ENCODE measurements at places on chromosomes 5 and 9.

GRCh38 chr9:97243606-97244005, 63.9 kb upstream of the CCDC180 start:
- DNase-seq = no peak

GRCh38 chr9:69145144-69145715, 28.8 kb upstream of the TJP2 start:
- DNase-seq = no peak

- DNase-seq = no peak
Observed at GRCh38 chr9:2178034-2178734, 163.0 kb downstream of the SMARCA2 start.

DNA sequence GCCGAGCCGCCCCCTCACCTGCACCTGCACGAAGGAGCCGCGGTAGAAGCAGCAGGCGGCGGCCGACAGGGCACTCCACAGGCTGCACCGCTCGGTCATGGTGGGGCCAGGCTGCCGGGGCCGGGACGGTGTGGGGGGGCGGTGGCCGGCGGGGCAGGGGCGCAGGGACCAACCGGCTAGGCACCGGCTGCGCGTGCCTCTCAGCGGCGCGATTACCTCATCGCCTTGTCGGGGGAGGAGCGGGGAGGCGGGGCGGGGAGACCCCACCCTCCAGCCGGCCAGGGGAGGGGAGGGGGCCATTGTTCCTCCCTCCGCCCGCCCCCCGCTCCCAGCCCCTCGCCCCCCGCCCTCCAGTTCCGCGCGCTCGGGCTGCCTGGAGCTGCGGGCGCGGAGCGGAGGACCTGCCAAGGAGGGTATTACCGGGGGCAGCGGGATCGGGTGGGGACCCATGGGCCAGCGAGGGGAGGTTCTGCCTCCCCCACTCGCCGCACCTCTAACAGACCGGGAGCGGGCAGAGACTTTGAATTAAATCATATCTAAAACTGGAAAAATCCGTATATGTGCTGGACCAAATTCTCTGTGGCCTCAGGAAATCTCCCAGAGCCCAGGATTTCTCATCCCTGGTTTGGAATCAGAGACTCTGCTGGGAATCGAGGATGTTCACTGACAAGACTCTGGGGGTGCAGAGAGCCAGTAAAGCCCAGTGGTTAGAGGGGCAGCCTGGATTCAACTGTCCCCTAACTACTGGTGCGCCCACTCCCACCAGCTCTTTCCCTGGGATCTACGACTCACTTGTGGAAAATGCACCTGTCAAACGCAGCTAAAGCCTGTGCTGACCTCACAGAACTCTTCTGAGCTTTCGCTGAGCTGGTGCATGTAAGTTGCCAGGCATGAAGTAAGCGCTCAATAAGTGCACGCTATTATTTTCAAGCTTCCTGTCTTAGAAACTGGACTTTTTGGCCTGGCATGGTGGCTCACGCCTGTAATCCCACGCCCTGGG, 20.3 kb upstream of the TOR2A start:
- no peak for DNase-seq

GRCh38 chr5:133460172-133460758, 152.1 kb downstream of the FSTL4 start:
- no peak for DNase-seq

GRCh38 chr9:81193362-81194339, 495.7 kb downstream of the TLE1 start:
- DNase-seq = no peak

DNA sequence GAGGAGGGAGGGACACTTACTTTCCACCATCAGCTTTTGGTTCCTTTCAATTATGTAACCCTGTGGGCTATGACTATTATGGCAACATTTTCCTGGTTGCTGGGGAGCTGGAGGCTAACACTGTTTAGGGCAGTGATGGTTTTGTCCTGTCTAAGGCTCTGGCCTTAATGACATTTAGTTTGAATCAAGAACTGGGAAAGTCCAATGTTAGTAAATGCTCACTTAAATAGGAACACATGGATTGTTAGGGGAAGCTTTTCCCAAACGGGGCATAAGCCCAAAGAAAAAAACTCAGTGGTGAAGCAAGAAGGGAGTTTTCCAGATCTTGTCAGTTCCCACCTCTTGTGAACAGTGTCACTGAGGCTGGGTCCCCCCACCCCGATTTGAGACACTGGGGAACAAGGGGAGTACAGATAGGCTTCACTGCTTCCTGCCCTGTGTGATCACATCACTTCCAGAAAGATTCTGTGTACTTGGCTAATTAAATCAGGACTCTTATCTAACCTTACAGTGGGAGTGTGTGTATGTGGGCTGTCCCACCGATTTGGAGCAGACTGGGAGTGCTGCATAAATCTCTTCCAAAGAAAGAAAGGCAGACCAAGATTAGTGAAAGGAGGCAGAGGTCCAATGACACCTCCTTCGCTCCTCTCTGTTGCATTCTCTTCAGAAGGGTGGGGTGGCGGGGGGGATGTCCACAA, 206.4 kb downstream of the PTTG1 start:
- DNase-seq = no peak
